ENCODE measurements at places on chromosomes 4 and X.

DNA sequence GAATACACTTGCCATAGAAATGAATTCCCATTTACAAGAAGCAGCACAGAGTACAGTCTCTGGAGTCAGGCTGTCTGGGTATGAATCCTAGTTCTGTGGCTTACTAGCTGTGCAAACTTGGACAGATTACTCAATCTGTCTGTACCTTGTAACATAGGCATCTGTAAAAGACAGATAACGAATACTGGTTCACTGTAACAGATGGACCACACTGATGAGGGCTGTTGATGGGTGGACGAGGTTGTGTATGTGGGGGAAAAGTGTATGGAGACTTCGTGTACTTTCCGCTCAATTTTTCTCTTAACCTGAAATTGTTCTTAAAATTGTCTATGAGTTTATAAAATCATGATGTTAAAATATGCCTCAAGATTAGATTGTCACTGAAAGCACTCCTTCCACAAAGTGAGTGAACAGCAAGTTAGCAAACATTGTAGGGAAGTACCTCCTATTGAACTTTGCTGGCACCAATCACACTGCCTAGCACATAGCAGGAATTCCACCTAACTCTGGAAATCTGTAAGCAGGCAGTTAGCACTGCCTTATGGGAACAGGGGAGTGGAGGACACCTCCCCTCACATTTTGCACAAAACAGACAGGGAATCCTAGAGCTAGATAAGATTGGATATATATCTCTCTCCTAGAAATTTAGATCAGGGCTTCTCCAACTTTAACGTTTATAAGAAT lies 6.5 kb upstream of the EXOSC9 start:
- DNase-seq: no peak

- no peak for DNase-seq
Measured at GRCh38 chr4:124337874-124338273, 374.7 kb downstream of the ANKRD50 start.

GRCh38 chr4:138890891-138891570 lies 124.5 kb upstream of the NOCT start:
- DNase-seq: no peak

DNA sequence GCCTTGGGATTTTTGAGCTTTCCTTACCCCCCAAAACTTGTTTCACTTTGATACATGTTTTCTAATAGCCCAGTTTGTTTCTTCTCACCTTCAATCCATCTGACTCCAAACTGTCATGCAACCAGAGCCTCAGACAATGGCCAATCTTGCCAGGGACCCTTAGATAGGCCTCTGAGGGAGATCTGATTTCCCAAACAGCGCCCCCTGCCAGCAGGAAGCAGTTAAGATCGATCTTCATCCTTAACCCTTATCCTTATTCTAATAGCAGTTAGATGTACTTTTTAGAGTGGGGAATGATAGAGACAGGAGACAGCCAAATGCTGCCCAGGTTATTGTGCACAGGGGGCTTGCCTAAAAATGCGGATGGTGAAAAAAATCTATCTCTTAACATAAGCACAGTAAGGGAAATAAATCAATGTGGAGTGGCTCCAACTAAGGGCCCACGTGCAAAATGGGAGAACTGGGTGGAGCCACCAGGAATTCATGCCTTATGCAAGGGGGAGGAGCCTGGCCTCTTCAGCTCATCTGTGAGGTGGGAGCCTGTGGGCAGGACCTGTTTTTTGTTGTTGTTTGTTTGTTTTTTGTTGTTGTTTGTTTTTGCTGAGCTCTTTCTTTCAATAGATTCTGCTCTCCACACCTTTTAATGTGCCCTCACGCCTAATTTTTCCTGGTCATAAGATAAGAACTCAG lies 833.6 kb upstream of the AGA start:
- DNase-seq: no peak

GRCh38 chr4:9691238-9692065 lies 90.0 kb upstream of the DRD5 start:
- DNase-seq: peak; percentile 89

- DNase-seq: peak; percentile 22
Measured at GRCh38 chr4:16916719-16917337, 18.4 kb upstream of the LDB2 start.

- DNase-seq: no peak
Measured at GRCh38 chr4:183912585-183912984, 7.5 kb downstream of the STOX2 start.

DNA sequence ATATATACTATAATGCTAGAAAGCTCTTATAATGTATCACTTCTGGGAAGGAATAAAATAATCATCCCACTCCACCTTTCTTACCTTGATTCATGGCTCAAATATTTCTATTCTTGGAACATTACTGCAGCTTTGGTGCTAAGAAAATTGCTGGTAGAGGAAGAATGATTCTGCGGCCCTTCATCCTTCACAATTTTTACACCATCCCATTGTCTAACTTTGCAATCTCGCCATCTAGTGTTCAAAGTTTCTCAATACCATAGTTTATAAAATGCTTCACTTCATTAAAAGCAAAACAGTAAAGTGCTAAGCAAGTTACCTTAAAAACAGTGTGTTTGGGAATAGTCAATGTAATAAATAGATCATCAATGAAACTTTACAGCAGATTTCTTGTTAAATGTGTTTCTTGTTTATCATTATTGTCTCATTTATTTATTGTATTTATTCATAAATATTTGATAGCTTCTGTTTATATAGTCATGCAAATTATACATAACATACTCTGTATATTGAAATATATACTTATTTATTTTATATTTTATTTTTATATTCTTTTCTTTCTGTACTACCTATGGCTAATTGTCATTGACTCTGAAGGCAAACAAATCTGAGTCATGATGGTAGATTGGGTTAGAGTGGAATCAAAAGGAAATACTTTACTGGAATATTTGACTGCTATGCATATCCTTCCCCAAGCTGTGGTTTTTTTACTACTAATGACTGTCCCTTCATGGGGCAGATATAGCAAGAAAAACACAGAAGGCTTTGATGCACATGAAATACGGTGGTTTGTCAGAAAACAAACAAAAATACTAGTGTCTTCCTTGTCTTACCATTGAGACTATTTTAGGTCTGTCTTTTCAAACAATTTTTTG lies 390.7 kb downstream of the MAPK10 start:
- peak; percentile 8 for DNase-seq

DNA sequence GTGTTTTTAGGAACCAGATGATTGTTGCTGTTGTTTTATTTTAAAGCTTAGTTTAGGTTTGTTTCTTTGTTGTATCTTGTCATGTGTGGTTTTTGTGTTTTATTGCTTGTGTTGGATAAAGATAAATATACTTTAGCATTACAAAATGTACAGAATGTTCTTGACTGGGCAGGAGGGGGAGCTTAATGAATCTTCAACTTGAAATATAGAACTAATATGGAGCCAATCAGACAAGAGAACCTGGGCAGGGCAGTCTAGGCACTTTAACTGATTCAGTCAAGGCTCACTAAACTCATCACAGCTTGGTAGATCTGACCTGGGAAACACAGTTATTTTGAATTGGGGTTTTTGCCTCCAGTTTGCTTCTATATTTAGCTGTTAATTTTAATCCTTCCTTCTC lies 304.2 kb downstream of the ARHGAP24 start:
- DNase-seq: no peak

DNA sequence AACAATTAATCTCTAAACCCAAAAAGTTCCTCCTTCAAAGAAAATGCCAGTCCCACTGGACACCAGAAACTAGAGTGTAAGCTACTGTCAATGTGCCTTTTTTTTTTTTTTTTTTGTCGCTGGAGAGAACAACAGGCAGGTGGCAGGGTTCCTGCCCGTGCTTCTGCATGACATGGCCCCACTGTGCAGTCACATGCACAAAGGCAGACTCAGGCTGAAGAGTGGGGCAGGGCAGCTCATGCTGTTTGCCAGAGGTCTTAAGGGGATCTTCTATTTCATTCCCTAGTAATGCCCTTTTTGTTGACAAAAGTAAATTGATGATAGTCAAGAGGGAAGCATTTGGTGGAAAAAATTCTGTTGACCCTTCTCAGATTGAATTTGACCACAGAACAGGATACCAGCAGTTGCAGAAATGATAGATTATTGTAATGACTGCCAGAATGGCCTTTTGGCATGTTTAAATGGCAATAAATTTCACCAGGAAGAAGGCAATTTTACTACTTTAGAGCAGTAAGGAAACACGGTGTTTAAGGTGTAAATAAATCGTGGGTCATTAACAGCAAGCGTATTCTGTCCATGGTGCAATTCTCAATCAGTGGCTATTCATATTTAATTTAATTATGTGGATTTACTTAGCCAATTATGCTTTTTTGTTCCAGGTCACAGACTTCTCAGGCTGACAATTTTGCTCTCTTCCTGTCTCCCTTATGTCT lies 80.9 kb downstream of the NKX6-1 start:
- no peak for DNase-seq

- no peak for DNase-seq
Measured at GRCh38 chrX:17931855-17932254, 70.8 kb upstream of the RAI2 start.

DNA sequence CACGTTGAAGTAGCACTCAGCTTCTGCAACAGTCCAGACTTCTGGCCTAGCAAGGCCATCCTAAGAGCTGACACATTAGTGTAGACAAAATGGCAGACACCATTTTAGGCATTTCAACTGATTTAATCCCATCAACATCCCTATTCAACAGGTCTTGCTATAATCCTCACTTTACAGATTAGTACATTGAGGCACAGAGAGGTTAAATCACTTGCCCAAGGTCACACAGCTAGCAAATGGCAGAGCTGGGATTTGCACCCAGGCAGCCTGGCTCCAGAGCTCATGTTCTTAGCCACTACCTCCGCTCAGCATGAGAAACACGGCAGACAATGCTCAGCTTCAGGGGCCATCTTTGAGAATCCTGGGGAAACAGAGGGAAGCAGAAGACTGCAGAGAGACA lies 107.9 kb upstream of the TRIM2 start:
- no peak for DNase-seq

GRCh38 chrX:40391662-40392061 lies 189.1 kb upstream of the ATP6AP2 start:
- no peak for DNase-seq

DNA sequence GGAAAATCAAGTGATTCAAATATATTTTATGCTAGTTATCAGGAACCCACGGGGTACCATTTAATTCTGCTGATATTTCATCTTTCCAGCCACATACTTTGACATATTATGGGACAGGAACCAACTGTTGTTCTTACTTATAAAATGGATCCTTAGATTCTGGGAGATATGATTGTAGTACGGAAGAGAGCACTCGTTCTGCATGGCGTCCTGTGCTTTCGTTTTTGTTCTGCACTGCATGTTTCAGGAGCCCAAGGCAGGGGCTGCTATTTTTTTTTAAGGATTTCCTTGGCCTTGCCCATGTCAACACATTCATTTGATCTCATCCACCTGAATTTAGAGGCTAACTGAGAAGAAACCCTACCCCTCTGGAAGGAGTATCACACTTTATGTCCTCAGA lies 245.5 kb upstream of the TLL1 start:
- DNase-seq: no peak

- no peak for DNase-seq
Measured at GRCh38 chr4:76108467-76109181, 34.1 kb downstream of the ART3 start.

DNA sequence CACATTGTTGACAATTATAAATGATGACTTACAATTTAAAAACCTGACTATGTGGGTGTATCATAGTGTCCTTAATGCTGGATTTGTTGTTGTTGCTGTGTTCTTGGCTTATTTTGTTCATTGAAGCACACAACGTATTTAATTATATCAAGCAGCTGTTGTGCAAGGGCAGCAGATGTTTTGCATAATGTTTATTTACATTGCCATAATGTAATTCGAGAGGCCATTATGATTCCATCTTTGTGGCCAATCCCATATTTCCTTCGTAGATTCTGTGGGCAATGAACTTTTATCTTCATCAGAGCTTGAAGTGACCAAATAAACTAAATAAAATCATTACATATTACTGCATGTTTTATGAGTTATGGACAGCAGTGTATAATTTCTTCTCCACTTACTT lies 422.6 kb upstream of the GALNTL6 start:
- no peak for DNase-seq

- no peak for DNase-seq
Measured at GRCh38 chr4:20576861-20577260, 123.4 kb upstream of the PACRGL start.

- no peak for DNase-seq
Measured at GRCh38 chrX:646796-647195, 16.2 kb downstream of the SHOX start.

DNA sequence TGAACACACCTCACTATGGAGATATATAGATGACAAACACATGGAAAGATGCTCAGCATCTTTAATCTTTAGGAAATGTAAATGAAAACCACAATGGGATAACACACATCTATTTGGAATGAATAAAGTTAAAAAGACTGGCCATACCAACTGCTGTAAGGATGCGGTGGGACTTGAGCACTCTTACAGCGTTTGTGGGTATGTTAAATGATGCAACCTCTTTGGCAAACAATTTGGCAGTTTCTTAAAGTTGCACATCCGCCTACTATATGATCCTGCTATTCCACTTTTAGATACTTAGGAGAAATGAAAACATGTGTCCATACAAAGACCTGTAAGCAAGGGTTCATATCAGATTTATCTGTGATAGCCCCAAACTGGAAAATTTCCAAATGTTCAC lies 50.7 kb downstream of the MRPL1 start:
- DNase-seq: no peak

GRCh38 chr4:118141240-118141639 lies 107.0 kb downstream of the NDST3 start:
- DNase-seq: no peak

DNA sequence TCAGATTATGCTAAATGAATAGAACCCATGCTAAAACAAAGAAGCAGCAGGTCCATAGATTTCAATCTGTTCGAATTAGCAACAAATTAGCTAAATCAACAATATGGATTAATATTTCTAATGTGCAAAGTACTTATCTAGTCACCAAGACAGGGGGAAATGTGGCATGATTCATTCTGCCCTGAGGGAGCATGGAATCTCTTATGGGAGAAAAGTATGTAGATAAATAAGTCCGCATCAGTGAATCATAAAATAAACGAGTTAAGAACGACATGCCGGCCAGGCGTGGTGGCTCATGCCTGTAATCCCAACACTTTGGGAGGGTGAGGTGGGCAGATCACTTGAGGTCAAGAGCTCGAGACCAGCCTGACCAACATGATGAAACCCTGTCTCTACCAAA lies 102.1 kb downstream of the ANOS1 start:
- DNase-seq: no peak

DNA sequence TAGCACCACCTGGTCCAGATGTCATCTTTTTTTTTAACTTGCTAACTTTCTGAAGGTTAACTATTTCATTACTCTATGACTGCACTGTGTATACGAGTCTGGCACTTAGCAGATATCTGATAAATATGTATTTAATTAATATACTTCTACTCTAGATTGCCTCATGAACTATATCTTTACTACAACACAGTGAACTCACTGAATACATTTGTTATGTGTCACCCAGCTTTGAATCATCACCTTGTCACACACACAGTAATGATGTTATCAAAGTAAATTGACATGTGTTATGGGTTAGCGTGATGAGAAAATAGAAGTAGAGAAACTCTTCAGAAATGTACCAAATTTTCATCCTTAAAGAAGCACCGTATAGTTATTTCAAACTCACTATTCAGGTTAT lies 419.3 kb upstream of the ADGRL3 start:
- no peak for DNase-seq

GRCh38 chr4:152920768-152921167 lies 15.4 kb upstream of the FHDC1 start:
- DNase-seq: no peak
